ENCODE measurements at places on chromosomes 3 and 15. TPM values are rescaled to one million over a fixed set of nuclear protein-coding genes. Genes with fewer than 3 reads are reported as not detected.

The CYP1A2 gene
- not detected for polyA plus RNA-seq

The GABRR3 gene
- not detected for polyA plus RNA-seq

- H3K4me1 ChIP-seq, result peaks cover 3% of the 10 kb centered on the region
- H3K27ac ChIP-seq, result no peak overlapping the region
- peak; percentile 26 for DNase-seq
- H3K27me3 ChIP-seq, result no peaks in the 10 kb centered on the region
Measured at GRCh38 chr15:85727068-85727467, 67.7 kb downstream of the KLHL25 start.

- H3K4me1 ChIP-seq, result no peaks in the 10 kb centered on the region
- no peak overlapping the region for H3K27ac ChIP-seq
- no peaks in the 10 kb centered on the region for H3K36me3 ChIP-seq
- no peak for DNase-seq
Measured at GRCh38 chr3:141784531-141784930, 21.3 kb downstream of the GRK7 start.
